ENCODE measurements at places on chromosomes 7 and 10. TPM values are rescaled to one million over a fixed set of nuclear protein-coding genes. Genes with fewer than 3 reads are reported as not detected.

GRCh38 chr10:90732581-90732980, 125.3 kb downstream of the HTR7 start:
- DNase-seq = no peak

DNA sequence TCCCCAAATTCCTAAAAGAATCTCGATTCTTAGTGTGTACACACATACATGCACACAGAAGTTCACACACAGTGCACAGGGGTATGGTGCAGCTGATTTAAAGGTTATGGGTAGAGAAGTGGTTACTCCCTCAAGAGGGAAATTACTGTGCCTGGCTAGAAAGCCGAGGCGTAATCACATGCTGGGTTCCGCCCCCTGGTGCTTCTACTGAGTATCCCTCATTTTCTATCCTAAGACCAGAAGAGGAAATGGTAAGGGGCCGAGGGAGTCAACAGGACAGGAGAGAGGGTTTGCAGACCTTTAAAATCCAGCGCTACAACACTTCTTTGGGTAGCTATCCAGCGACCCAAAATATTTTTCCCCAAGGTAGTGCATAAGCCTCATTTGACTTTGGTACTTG, 147.3 kb upstream of the TMEM196 start:
- DNase-seq = no peak

- no peak for DNase-seq
Observed at GRCh38 chr10:60862517-60862916, 81.5 kb downstream of the RHOBTB1 start.

- DNase-seq = no peak
Observed at GRCh38 chr10:77943121-77943901, 16.8 kb upstream of the DLG5 start.

DNA sequence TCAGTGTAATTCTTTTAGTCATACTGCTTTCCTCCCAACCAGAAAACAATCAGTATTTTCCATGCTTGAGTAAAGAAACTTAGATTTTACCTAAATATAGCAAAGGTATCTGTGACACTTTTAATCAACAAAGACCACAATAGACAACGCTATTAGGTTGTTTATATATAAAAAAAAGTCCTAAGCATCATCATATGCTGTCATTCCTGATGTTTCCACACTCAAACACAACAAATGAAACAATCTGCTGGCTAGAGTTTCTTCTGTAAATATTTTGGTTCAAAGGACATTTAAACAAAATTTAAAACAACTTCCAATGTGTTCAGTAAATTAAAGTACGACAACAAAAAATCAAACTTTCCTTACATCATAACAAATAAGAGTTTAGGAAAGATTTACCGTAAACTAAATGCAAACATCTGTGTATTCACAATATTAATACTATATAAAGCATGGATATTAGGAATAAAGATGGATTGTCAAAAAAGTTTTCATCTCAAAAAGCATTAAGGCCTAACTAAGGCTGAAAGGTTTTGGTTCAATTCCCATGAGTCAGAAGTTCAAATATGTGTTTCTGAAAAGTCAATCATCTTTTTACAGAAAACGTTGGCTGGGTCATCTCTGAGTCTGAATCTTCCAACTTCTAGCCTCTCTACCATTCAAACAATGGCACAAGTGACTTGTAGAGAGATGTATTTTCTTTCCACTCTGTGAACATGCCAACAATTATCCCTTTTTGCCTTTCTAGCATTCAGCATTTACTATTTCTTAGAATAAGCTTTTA, 157.1 kb downstream of the CRPPA start:
- no peak for DNase-seq

GRCh38 chr10:8300925-8301324, 246.4 kb downstream of the GATA3 start:
- DNase-seq = no peak

GRCh38 chr10:9015005-9015404, 960.5 kb downstream of the GATA3 start:
- DNase-seq = no peak

DNA sequence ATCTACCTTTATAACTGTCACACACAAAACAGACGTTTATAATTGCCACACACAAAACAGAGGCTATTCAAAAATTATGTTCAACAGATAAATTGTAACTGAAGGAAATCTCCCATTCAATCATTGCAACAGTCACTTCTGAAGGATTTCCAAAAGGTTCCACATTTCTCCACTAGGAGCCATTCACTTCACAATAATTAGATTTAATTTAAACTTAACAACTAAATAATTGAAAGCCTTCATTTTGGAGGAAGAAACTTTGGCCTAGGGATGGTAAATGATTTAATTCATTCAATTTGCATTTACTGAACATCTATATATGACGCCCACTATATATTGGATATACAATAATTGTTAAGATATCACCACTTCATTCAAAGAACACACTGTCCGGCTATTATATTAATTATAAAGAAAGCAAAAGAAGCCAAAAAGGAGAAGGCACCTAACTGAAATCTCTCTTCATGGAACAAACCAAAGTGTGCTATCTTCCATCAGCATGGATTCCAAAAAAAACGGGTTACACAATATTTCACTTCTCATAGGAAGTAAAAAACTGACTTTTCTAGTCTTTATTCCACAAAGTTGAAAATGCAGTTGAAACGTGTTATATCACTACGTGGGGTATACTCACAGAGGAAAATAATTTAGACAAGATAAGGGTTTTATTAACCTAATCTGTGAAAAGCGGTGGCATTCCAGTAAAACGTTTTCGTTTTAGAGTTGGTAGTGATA, 1.7 kb downstream of the ATAD1 start:
- no peak for DNase-seq

DNA sequence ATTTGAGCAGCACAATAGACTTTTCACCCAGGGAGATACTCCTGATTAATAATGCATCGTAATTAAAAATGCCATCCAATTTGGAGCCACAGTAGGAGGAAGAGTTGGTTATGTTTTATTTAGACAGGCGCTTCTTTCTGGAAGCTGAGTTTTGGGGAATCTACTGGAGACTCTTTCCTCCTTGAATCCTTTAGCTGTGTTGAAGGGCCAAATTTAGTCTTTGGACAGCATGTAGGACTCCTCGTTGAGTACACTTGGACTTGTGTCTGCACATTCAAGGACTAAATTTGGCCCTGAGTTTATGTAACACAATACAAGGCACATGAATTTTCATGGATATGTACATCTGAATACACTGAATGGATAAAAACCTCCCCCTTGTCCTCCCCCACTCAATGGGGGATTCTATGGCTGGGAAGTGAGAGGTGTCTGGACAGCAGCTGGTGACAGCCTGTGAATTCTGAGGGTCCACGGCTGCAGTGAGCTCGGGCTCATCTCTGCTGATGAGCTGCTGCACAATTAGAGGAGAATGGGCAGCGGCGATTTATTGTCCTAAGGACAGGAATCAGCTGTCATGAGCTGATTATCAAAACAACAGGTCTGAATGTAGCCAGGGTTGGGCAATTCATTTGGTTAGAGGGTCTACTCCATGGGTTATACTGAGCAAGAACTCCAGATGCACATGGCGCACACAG, 95.2 kb downstream of the PRTFDC1 start:
- no peak for DNase-seq

- peak; percentile 7 for DNase-seq
Observed at GRCh38 chr7:129644634-129645230, 33.2 kb downstream of the NRF1 start.

DNA sequence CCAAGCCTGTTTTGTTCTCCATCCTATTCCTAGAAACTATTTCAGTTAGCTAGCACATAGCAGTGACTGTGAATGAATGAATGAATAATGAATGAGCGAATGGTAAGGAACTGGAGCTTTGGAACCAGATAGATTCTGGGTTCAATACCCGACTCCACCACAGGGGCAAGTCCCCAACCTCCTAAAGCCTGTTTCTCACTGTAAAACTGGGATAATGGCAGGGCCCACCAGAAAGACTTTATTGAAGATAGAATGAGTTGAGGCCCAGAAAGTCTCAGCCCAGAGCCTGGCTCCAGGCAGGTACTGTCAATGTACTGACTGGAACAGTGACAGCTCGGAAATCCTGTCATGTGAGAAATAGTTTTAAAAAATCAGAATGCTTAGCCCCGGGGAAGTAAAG, 1.1 kb upstream of the CDH23 start:
- no peak for DNase-seq

DNA sequence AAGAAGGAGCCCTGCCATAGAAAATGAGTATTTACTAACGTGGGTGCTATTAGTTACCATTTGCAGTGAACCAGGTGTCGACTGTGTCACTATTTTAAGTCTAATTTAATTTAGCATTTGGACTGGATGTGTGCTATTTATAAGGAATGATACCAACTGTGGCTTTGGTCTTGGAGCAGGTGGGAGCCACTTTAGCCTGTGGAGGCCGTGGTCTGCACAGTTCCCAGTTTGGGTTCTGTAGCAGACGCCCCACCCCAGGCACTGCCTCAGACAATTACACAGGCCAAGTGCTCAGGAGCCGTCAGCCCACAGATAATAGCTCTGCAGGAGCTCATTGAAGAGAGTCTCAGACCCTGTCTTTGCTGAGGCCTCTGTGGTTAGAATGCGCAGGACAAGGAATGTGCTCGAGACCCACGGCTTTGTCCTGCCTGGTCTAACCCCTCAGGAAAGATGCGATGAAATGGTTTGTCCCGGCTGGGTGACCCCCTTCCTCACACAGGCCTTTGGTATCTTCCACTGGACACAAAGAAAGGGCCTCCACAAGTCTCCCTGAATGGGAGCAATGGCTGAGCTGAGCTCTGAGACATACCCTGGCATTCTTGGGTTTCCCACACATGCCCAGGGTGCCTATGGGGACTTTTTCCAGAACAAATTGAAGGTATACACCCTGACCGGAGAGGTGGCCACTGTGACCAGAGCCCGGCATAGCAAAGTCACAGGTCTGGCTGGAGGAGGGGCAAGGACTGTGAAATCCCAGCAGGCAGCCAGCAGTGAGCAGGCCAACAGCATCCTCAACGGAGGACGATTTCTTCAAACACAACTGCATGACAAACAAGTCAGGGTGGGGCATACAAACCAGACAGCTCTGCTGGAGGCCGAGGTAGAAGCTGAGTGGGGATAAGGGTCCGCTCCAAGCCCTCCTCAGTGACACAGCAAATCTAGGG, 251.2 kb downstream of the ARHGAP12 start:
- no peak for DNase-seq

DNA sequence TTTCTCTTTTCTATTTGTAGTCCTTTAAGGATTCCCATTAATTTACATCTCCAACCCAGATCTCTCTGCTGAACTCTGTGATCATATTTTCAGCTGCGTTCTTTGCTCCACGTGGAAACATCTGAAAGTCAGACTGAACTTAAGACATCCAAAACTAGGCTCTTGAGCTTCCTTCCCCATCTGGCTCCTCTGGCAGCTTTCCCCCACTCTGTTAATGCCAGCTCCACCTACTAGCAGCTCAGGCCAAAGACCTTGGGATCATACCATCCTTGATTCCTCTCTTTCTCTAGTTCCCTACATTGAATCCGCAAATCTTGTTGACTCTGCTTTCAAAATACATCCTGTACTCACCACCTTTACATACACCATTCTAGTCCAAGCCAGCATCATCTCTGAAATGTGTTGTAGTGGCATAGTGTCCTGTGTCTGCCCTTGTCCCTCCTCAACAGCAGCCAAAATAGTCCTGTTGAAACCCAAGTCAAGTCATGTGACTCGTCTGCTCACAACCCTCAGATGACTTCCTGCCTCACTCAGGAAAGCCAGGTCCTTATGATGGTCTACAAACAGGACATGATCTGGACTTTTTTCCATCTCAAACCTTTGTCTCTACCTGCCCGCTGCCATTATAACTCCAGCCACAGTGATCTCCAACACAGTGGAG, 7.0 kb downstream of the REEP3 start:
- no peak for DNase-seq

- DNase-seq = no peak
Observed at GRCh38 chr7:117217106-117218035, 105.5 kb downstream of the WNT2 start.

TCAF2 gene
- 3.1 TPM for total RNA-seq

FBXO24 gene
- total RNA-seq = 1.6 TPM

C7orf57 gene
- 0.21 TPM for total RNA-seq

PPP3CB gene
- 93.4 TPM for total RNA-seq

TFPI2 gene
- total RNA-seq = 19.3 TPM

VAX1 gene
- not detected for total RNA-seq

SYT15B gene
- 1.8 TPM for total RNA-seq

ACTL6B gene
- total RNA-seq = 0.69 TPM

GRM3 gene
- 0.21 TPM for total RNA-seq

NKX2-3 gene
- 0.11 TPM for total RNA-seq
